ENCODE measurements at places on chromosomes 7 and 10.

DNA sequence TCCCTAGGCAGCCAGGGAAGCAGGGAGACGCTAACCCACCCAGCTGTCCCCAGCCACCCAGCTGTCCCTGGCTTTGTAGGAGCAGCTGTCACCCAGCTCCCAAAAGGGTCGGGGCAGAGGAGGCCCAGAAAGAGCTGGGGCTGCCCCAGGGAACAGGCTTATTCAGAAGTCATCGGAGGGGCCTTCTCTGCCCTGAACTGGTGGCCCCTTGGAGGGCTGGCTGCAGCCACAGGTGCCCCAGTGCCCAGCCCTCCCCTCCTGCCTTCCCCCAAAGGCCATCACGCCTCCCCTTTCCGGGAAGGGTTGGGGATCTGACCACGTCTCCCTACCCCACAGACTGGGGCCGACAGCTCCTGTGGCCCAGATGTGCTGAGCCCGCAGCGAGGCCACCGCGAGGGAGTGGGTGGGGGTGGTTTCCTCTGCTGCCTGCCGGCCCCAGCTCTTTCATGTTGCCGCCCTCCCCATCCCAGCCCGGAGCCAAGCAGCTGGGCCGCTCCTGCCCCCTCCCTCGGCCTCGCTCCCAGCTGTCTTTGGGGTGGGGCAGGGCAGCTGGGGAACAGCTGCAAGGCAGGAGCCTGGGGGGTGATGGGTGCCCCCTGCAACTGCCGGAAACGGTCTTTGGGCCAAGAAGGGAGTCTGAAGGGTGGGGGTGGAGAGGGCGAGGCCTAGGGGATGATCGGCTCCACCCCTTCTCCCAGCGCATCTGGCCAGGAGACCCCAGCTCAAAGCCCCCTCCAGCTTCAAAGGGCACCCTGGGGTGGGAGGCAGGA lies 16.8 kb downstream of the TRIM8 start:
- DNase-seq: no peak

DNA sequence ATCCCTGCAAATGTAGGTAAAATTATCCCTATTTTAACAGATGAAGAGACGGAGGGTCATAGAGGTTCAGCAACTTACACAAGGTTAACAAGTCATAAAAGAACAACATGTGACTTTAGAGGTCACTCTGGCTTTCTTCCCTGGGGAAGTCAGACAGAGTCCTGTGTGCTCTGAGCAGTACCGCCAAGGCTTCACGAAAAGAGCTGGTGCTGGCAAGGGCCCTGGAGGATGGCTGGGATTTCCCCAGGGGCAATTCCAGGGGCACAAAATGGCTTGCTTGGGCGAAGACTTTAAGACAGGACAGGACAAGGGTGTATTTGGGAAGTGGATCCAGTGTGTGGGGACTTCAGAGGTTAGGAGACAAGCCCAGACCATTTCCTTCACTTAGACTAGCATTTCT lies 144.1 kb downstream of the PIP4K2A start:
- no peak for DNase-seq

DNA sequence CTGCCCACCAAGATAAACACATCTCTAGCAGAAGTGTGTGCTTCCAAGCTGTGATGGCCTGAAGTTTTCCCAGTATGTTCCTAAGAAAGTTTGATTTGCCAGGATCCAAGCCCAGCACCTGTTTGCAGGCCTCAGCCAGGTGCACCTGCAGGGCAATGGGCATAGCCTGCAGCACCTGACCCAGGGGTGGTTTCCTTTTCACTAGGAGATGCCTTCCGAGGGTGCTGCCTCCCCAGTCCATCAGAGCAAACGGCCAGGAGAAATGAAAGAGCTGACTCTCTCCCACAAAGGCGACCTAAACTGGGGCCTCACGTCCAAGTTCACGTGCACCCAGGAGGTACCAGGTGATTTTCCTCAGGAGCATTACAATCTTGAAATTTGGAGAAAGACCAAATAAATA lies 7.1 kb downstream of the UCMA start:
- DNase-seq: no peak

DNA sequence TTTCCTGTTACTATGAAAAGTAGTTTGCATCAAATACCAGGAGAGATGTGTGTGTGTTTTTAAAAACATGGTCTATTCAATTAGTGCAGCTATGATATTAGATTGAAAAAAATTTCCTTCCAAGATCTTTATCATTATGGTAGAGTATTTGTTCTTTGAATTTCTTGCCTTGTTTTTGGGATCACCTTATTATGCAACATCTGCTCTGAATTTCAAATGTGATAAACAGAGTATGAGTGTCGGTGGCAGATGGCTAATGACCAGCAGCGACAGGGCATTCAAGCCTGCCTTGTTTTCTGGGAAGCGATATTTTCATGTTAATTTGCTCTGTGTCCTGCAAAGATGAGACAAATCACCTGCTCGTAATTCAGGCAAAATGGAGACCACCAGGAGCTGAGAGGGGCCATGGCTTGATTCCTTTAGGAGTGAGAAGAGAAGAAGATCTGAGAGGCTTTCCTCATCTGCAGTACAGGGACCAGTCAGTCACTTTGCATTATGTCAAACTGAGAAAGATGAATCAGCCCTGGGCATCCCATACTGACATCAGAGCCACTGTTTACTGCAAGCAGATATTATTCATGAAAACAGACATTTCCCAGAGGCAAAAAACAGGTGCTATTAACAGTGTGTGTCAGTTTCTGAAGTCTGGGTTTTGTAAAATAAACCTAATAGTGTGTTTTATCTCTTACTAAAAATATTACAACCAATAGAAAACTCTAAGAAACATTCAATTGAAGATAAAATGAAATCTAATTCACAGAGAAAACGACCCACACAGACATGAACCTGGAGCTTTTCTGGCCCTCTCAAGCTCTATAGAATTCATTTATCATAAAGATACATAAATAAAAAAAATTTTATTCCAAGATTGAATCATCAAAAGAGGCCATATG lies 67.6 kb downstream of the CDK6 start:
- DNase-seq: peak; percentile 78

DNA sequence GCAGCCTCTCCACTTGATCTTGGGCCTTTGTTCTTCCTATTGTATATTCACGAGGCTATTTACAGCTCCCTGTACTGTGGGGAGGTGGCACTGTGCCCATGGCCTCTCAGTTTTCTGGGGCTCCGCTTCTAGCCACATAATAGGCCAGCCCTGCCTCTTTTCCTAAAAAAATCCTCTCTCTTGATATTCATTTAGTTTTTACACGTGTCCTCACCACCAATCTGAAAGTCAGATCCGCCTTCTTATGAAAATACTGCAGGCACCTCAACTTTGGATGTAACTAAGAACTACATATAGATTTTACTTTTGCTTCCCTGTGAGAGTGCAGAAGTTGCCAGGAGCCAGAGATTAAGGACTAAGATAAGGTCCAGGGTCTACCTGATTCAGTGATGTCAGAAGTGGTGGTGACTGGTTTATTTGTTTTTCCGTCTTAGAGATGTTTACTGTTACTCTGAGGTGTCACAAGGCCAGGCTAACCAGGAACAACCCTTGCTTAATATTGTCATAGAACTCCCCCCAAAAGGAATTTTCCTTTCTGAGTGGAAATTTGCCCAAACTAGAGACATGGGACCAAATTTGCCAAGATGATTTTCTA lies 7.8 kb downstream of the BAMBI start:
- no peak for DNase-seq

- DNase-seq: no peak
These were observed 941.2 kb downstream of the XPNPEP1 start for GRCh38 chr10:108982159-108982558.

- DNase-seq: peak; percentile 15
These were observed 65.8 kb upstream of the LAMB4 start for GRCh38 chr7:108196004-108196403.

GRCh38 chr7:84647797-84648757 lies 453.5 kb upstream of the SEMA3A start:
- DNase-seq: no peak

DNA sequence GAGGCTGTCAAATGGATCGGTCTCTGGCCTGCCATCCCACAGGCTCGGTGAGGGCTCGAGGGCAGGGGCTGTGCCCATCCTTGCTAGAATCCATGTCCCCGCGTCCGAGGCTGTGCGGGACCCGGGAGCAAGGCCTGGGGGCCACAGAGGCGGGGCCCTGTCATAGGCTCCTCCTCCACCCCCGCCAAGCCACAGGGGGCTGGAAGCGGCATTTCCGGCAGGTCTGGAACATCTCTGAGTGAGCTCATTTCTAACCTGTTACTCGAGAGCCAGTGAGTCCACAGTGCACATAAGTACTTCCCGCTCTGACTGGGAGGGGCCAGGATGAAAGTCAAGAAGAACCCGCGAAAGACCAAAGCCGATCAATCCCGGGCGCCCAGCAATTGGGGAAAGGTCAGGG lies 57.6 kb downstream of the NKX6-2 start:
- no peak for DNase-seq

- no peak for DNase-seq
These were observed 125.7 kb upstream of the CXCL12 start for GRCh38 chr10:44510379-44511115.

DNA sequence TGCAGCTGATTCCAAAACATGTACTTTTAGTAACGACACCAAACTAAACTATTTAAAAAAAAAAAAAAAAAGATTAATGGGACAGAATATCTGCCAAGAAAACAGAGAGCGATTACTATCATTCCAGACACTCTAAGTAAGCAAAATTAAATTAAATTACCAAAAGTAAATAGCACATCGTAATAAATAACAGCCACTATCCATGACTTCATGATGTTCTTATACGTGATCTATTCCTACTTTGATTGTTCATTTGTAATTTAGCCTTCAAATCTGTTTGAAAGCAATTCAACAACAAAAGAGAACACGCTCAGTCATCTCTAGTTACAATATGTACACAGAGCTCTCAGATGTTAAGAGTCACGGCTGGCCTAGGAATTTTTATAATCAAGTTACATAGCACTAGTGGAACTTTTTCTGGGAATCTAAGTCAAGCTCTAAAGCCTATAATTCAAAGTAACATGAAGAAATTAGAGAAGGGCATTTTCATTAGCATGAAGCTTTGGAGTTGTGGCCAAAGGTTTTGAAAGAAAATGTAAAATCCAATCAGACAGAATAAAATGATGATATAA lies 241.7 kb upstream of the NEBL start:
- DNase-seq: no peak

- DNase-seq: no peak
These were observed 187.9 kb downstream of the ZNF365 start for GRCh38 chr10:62562101-62562500.

GRCh38 chr7:129168231-129169021 lies 20.0 kb upstream of the SMO start:
- peak; percentile 34 for DNase-seq

DNA sequence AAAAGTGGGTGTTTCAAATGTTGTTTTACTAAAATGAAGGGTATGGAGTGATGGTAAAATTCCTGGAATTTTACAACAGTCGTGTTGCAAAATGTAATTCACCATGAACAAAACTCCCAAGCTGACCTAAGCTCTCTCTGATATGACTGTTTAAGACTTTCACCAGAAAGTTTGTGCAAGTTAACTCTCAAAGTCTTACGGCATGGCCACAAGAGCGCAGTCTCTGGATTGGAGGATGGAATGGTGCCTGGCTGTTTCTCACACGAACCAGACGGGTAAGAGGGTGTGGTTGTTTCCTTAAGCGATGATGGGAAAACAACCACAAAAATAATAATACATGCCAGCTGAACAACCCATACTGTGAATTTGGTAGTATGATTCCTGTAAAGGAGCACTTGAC lies 662.5 kb downstream of the KCNMA1 start:
- no peak for DNase-seq

DNA sequence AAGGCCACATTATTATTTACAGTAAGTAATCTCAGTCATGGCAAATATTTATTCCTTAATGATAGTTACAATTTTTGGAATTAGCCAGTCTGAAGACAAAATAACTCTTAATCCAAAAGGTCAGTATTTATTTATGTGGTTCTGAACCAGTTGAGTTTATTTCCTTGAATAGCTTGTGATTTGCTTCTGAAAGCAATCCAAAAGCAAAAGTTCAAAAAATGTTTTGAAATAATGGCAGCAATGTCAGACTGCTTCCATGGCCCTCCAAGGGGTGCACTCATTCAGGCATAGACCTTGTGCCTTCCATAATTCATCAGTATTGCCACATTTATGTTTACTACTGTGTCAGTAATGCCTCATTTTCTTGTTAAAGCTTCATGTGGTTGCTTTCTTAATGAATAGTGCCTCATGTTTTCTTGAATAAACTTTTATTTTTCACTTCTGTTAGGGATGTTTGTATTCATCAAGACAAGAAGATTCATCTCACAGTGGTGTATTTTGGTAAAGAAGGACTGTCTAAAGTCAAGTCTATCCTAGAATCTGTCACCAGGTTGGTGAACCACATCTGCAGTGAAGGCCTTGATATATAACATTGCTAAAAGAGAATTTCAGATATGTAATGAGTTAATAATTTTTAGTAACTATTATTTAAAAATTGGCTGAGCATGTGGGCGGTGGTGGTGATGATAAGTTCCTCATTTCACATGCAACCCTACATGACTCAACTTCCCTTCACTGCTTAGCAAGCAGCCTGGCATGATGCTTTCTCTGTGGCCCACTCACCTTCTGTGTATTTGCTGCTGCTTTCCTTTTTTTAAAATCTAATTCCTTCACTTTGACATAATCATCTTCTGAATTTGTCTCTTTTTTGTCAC lies 22.0 kb downstream of the CSGALNACT2 start:
- peak; percentile 86 for DNase-seq

DNA sequence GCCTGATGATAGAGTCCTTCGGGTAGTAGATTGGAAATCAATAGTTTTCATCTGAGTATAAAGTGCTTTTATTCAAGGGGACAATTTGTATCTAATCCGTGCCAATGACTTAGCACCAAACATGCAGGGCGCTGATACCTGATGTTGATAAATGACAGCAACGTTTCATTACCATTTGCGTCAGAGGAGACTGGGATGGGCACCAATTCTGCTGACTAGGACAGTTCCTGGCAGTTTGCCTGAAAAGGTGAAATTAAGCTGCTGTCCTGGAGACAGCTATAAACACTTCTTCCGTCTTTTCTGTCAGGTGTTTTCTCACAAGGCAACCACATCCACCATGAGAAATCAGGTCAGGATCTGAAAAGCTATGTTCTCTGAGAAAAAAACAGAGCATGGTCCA lies 1136.4 kb downstream of the TYW1 start:
- DNase-seq: no peak

DNA sequence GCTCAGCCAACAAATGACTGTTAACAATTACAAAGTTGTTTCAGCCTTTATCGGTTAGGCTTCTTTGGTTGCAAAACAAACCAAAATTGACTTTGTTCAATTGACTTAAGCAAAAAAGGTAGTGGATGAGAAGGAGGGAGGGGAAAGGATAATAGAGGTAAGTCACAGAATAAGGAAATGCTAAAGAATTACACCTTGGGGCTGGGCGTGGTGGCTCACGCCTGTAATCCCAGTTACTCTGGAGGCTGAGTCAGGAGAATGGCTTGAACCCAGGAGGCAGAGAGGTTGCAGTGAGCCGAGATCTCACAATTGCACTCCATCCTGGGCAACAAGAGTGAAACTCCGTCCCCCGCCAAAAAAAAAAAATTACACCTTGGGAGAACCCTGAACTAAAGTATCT lies 41.4 kb downstream of the AHCYL2 start:
- peak; percentile 80 for DNase-seq

DNA sequence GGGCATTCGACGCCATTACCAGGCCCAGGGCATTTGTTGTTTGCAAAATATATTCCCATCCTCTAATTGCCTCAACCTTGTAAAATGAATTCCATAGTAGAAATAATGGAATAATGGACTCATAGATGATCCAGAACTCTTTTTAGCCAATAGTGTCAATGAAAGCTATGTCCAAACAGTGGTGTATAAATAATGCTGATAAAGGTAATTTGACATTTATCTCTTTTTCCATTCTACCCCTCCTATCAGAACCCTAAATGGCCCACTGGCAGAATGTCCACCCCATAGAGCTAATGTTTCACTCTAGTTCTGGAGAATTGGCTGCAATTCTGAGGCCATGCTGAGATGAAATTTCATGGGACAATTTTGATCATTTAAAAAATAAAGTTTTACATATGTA lies 76.4 kb upstream of the DLX6 start:
- no peak for DNase-seq

All from epithelial cell of esophagus (primary cell).